ENCODE measurements at places on chromosomes 13 and 19. TPM values are rescaled to one million over a fixed set of nuclear protein-coding genes. Genes with fewer than 3 reads are reported as not detected.

Gene GDF15
- 1.8 TPM for polyA plus RNA-seq

Gene ITGBL1
- polyA plus RNA-seq: 1.6 TPM

Gene DPF1
- 0.13 TPM for polyA plus RNA-seq

Gene ZNF135
- polyA plus RNA-seq: 2.5 TPM

Gene PTGIR
- polyA plus RNA-seq: 2.0 TPM

Gene CBARP
- 4.3 TPM for polyA plus RNA-seq

Gene NOVA2
- 7.4 TPM for polyA plus RNA-seq

Gene ZNF8
- 1.1 TPM for polyA plus RNA-seq

Gene MAG
- 0.16 TPM for polyA plus RNA-seq

Gene HCN2
- polyA plus RNA-seq: 0.22 TPM

Gene CYP2A13
- not detected for polyA plus RNA-seq

Gene CDADC1
- polyA plus RNA-seq: 10.3 TPM

Gene SLC25A41
- polyA plus RNA-seq: 0.22 TPM

Gene SHD
- polyA plus RNA-seq: 0.12 TPM

Gene PSG6
- polyA plus RNA-seq: not detected

Gene ZNF730
- polyA plus RNA-seq: not detected

Gene RAB3A
- polyA plus RNA-seq: 1.00 TPM

Gene CRTC1
- 8.3 TPM for polyA plus RNA-seq

All from adipose tissue (tissue), 3 donors.